ENCODE measurements at places on chromosomes 3 and 15.

DNA sequence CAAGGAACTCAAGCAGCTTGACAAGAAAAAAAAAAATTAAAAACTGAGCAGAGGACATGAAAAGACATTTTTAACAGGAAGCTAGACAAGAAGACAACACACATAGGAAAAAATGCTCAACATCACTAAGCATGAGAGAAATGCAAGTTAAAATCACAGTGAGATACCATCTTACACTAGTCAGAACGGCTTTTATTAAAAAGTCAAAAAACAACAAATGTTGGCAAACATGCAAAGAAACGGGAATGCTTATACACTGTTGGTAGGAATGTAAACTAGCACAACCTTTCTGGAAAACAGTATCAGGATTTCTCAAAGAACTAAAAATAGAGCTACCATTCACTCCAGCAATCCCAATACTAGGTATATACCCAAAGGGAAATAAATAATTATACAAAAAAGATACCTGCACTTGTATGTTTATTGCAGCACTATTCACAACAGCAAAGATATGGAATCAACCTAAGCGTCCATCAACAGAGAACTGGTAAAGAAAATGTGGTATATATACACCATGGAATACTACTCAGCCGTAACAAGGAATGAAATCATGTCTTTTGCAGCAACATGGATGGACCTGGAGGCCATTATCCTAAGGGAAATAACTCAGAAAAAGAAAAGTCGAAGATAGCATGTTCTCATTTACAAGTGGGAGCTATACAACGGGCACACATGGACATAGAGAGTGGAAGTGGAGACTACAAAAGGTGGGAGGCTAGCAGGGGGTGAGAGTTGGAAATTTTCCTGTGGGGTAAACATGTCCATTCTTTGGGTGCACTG is 5.2 kb downstream of the GOLIM4 start:
- no peak for DNase-seq

DNA sequence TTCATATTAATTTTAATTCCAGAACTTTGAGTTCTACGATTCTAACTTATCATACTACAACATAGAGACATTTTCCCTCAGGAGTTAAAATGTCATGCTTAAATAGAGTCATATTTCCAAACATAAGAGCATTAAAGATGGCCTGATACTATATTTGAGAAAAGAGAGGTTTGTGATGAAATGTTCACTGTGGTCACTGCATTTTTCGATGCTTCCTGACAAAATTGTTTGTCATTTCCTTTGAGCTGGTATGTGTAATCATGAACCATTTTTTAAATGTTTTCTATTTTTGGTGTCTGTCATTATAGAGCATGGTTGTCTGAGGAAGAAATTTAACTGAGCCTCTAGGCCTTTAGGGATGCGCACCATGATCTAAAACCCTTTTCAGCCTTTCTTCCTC is 721.4 kb upstream of the NR2F2 start:
- DNase-seq, result no peak

- DNase-seq, result no peak
Observed at GRCh38 chr3:184637705-184638104, 74.2 kb downstream of the MAGEF1 start.

- no peak for DNase-seq
Observed at GRCh38 chr15:62896969-62897486, 145.5 kb upstream of the TPM1 start.

GRCh38 chr3:196631682-196632045 is 7.8 kb upstream of the NRROS start:
- DNase-seq, result no peak
